Activated CD4-positive, alpha-beta T cell treated with anti-CD3 and anti-CD28 coated beads for 1 hour (primary cell): ENCODE measurements at places on chromosomes 7 and 10.

DNA sequence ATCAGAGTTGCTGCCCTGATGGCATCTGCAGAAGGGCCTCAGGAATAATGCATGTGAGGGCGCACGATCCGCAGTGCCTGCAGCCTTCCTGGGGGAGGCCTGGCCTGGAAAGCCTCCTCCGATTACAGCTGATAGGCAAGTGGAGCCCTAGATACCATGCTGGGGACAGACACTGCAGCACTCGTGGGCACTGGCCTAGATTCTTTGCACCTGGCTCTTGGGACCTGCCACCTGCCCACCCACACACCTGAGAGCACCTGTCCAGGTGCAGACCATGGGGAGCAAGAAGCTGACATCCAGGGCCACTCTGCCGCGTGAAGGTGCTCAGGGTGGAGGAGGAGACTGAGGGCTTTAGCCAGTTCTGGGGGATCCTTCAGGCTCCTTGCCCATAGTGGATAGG, 14.8 kb downstream of the YKT6 start:
- DNase-seq = no peak

- DNase-seq = no peak
Measured at GRCh38 chr10:101085846-101086245, 24.1 kb downstream of the KAZALD1 start.

- DNase-seq = no peak
Measured at GRCh38 chr10:7689591-7689990, 13.5 kb upstream of the ITIH2 start.

DNA sequence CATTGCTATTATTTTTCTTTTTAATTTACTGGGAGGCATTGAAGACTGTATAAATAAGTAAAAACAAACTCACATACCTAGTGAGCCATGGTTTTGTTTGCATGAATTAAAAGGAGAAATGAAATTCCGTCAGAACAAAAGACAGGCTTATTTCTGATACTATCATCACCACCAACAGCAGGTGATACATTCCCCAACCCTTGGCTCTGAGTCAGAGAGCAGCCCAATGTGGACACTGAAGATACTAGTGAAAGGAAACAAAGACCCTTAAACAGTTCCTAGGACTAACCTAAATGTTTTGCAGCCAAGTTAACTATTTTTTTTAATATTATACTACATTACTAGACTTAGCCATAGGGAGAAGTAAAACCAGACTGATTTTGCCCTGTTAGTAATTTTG, 31.6 kb downstream of the CHRM2 start:
- DNase-seq = no peak

DNA sequence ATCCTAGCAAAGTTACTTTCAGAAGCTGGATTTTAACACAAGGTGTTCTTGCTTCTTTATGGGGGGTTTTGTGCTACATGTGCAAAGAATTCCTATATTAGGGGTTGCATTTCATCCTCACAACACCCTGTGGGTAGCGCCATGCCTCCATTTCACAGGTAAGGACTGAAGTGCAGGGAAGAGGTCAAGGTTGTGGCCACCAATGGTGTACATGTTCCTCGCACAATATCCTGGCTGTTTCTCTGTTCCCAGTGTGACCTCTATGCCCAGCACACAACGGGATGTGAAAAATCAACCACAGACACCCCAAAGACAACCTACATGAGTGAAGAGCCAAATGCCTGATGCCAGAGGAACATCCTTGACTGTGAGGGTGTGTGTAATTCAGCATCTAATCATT, 80.8 kb downstream of the CHST15 start:
- DNase-seq = no peak

DNA sequence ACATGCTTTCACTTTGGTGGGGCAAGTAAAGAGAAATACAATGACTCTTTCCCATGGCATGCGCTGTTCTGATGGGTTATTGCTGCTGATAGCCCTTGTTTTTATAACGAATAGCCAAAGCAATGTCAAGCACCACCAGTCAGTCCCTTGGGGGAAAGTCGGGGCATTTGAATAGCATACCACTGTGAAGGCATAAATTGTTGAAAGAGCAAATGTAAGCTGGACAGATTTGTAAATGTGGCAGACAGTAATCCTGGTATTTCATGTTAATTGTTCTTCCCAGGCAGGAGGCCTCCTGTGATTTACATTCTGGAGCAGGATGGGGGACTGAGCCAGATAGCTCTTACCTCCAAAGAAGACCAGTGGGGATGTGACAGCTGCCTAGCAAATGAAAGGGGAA, 293.3 kb downstream of the ADRA2A start:
- DNase-seq = no peak

- DNase-seq = no peak
Measured at GRCh38 chr10:115936926-115937767, 335.9 kb downstream of the GFRA1 start.

GRCh38 chr7:132504852-132505251, 71.4 kb downstream of the PLXNA4 start:
- DNase-seq = no peak
